ENCODE measurements at places on chromosomes 16 and 17.
A peak's percentile ranks its signal among the peaks of the same experiment; 100 is the strongest.

DNA sequence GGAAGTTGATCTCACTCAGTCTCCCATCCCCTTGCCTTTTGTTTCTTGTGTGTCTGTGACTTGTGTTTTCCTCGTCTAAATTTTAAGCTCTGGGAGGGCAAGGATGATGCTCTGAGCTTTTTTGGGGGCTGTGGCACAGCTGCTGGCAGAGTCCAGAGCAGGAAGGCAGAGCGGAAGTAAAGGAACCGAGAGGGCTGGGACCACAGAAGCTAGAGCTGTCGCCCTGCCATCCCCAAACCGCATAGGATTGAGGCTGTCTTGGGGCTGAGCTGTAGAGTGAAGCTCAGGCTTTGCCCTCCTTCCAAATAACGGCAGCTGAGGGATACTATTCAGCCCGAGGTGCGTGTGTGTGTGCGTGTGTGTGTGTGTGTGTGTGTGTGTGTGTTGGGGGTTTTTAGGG, 3.8 kb upstream of the DNAH2 start:
- no peak for DNase-seq

- DNase-seq: no peak
Observed at GRCh38 chr17:7356072-7356549, 1.2 kb downstream of the TMEM95 start.

- DNase-seq: peak; percentile 31
Observed at GRCh38 chr16:2881783-2882649, 999 bp upstream of the FLYWCH2 start.

DNA sequence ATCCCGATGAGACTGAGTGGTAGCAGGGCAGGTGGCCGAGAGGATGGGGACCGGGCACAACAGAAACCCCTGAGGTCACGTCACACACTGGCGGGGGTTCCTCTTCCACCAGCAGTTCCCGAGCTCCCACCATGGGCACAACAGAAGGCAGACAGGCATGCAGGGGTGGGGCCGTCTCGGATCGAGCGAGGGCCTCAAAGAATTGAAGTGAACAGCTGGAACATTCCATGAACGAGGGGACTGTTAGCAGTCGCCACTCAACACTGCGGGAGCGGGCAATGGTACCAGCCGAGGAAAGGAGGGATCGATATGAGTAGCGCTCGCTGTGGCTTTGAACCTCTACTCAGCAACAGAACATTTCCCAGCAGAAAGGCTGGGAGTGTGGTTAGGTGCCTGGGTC, 5.3 kb downstream of the CEP131 start:
- no peak for DNase-seq

DNA sequence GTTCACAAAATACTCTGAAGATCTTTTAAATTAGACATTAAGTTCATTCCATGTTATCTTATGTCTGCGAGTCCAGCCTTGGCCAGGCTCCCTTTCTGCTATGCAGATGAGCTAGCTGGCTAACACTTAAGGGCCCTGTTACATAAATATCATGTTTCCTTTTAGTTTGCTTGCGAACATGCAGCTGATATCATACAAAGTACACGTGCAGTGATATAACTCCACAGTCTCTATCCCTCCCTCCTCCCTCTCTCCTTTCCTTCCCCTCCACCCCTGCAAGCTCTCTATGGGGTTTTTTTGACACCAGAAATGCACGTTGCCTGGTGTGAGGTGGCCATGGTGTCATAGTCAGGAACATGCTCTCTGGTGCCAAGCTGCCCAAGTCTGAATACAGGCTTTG, 46.1 kb downstream of the ARHGAP17 start:
- DNase-seq: no peak
